Psoas muscle (tissue), 8 donors: ENCODE measurements at places on chromosomes 1 and 21. TPM values are rescaled to one million over a fixed set of nuclear protein-coding genes. Genes with fewer than 3 reads are reported as not detected.

DNA sequence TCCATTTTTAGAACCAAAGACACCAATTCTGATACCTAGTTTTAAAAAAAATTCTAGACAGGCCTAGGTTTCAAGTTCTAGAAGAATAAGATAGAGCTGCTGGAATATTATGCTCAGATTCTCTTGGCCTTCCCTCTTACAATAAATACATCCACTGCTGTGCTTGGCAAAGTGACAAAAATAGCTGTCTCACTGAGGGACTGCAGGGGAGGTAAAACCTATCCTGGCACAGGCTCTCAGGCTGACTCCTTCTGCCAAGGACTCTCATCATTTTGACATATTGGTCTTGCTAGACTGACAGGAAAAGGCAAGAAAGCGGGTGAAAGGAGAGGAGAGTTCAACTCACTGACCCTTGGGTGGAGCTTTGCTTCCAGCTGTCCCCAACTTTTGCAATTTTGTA is 197.0 kb upstream of the LHX8 start:
- no peaks in the 10 kb centered on the region for H3K36me3 ChIP-seq
- H3K4me1 ChIP-seq, result no peaks in the 10 kb centered on the region
- no peaks in the 10 kb centered on the region for H3K27me3 ChIP-seq
- H3K27ac ChIP-seq, result no peak overlapping the region

DNA sequence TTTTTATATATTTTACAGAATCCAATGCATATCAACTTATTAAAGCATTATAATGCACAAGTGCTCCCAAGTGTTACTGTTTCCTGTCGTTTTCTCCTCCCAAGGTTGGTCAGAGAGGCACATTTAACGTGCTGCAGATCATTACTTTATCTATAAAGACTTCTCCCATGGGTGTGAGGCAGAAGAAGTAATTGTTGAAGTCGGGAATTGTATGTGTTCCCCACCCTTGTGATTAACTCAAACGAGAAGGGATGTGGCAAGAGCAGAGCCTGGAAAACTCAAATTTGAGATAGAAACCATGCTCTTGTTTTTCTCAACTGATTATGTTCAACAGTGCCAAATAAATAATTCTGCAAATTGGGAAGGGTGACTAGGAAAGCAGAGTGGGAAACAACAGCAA is 412.5 kb upstream of the ADAMTS5 start:
- no peaks in the 10 kb centered on the region for H3K27me3 ChIP-seq
- no peaks in the 10 kb centered on the region for H3K4me1 ChIP-seq
- no peaks in the 10 kb centered on the region for H3K36me3 ChIP-seq
- no peak overlapping the region for H3K27ac ChIP-seq
- no peak overlapping the region for H3K4me3 ChIP-seq

GRCh38 chr21:41771625-41771945 is 4.7 kb upstream of the RIPK4 start:
- no peaks in the 10 kb centered on the region for H3K36me3 ChIP-seq
- no peak overlapping the region for H3K27ac ChIP-seq
- no peak overlapping the region for H3K4me3 ChIP-seq
- peaks cover 3% of the 10 kb centered on the region for H3K4me1 ChIP-seq

The NOS1AP gene
- total RNA-seq, result 0.76 TPM

DNA sequence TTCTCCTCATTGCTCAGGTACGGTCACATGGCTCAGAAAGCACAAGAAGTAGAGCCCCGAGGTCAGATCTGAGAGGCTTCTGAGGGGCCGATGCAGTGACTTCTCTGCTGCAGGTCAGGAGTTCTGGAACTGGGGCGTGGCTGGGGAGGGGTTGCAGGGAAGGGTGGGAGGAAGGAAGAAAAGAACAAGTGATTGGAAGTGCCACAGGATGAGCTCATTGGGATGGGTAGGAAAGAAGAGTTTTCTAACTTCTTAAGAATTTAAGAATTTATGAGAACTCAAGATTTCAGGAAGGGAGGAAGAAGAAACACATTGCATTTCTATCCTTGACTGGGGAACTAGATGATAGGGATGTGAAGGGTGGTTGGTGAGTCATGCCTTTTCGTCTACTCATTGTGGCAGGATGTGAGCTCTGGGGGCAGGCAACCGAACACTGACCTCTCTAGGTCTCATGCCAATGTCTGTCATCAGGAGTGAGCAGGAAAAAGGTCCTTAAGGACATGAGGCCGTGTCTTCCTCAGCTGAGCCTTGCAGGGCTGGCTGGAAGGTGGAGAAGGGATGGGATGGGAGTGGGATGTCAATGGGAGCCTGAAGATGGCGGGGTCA is 497 bp downstream of the FCRLB start:
- H3K4me1 ChIP-seq, result no peaks in the 10 kb centered on the region
- no peaks in the 10 kb centered on the region for H3K36me3 ChIP-seq
- peaks cover 55% of the 10 kb centered on the region for H3K27me3 ChIP-seq
- H3K27ac ChIP-seq, result no peak overlapping the region
- no peak overlapping the region for H3K4me3 ChIP-seq
